ENCODE measurements at places on chromosomes 4 and X. TPM values are rescaled to one million over a fixed set of nuclear protein-coding genes. Genes with fewer than 3 reads are reported as not detected.

IL15 gene
- total RNA-seq, result 0.60 TPM

GRPR gene
- 0.22 TPM for total RNA-seq

LRIT3 gene
- total RNA-seq, result not detected

TEX13D gene
- total RNA-seq, result not detected

DNA sequence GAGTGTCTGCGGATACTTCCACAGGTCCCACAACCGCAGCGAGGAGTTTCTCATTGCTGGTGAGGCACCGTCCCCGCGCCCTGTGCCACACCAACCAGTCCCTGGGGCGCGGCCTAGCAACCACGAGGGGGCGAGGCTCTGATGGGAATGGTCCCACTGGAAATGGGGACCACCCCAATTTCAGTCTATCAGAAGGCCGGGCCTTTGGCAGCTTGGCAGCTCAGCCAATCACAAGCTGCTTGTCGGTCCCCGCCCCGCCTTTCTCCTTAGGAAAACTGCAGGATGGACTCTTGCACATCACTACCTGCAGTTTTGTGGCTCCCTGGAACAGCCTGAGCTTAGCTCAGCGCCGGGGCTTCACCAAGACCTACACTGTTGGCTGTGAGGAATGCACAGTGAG lies 3.0 kb downstream of the TIMP1 start:
- no peak overlapping the region for H3K4me3 ChIP-seq
- H3K36me3 ChIP-seq, result peaks cover 6% of the 10 kb centered on the region
- no peak overlapping the region for H3K27ac ChIP-seq
- no peak for DNase-seq
- H3K27me3 ChIP-seq, result no peaks in the 10 kb centered on the region

DNA sequence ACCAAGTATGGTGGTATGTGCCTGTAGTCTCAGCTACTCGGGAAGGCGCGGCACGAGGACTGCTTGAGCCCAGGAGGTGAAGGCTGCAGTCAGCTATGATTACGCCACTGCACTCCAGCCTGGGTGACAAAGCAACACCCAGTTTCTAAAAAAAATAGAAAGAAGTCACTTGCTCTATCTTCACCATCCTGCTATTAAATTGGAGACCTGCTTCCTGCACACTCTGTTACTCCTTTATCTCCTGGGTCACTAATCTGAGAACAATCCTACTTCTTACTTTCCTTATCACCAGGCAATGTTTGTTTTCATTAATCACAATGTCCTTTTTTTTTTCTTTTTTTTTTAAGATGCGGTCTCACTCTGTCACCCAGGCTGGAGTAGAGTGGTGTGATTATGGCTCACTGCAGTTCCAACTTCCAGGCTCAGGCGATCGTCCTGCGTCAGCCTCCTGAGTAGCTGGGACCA lies 16.2 kb downstream of the PRKX start:
- no peaks in the 10 kb centered on the region for H3K27me3 ChIP-seq
- no peaks in the 10 kb centered on the region for H3K36me3 ChIP-seq
- peaks cover 31% of the 10 kb centered on the region for H3K4me1 ChIP-seq
- no peak overlapping the region for H3K4me3 ChIP-seq

- H3K27me3 ChIP-seq, result no peaks in the 10 kb centered on the region
- H3K36me3 ChIP-seq, result no peaks in the 10 kb centered on the region
- no peaks in the 10 kb centered on the region for H3K4me1 ChIP-seq
- DNase-seq, result no peak
- H3K4me3 ChIP-seq, result no peak overlapping the region
Measured at GRCh38 chr4:157983300-157983699, 189.5 kb downstream of the GASK1B start.

DNA sequence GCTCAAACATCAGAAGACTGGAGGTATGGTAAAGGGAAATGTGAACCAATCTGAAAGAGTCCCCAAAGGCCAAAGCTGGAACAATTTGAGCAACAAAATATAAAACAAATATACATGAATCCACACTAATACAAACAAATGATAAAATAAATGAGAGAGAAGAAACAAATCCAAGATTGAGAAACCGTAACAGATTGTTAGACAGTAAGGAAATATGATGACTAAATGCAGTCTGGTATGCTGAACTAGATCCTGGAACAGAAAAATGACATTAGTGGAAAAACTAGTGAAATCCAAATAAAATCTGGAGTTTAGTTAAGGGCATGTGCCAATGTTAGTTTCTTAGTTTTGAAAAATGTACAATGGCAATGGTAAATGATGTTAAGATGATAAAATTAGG lies 15.9 kb downstream of the PPA2 start:
- peaks cover 15% of the 10 kb centered on the region for H3K36me3 ChIP-seq
- no peaks in the 10 kb centered on the region for H3K4me1 ChIP-seq
- no peak for DNase-seq
- no peak overlapping the region for H3K4me3 ChIP-seq

All from CD4-positive, alpha-beta T cell (primary cell).